ENCODE measurements at places on chromosomes 13 and 19.

DNA sequence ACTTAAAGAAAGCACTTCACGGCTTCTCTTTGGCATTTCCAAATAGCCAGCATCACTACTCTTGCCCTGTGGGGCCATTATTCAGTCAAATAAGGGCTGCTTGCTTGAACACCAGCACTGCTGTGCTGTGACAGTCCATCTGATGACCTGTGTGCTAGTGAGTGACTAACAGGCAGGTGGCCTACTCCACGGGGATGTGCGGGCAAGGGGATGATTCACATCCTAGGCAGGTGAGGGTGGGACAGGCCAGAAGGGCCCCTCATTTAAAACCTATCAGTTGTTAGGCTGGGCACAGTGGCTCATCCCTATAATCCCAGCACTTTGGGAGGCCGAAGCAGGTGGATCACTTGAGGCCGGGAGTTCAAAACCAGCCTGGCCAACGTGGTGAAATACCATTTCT lies 8.2 kb downstream of the CCNE1 start:
- no peak for DNase-seq

- DNase-seq: no peak
Measured at GRCh38 chr19:15251749-15252397, 19.6 kb upstream of the EPHX3 start.

- DNase-seq: no peak
Measured at GRCh38 chr13:51553531-51553930, 30.7 kb upstream of the WDFY2 start.

GRCh38 chr19:58009666-58010301 lies 7.2 kb upstream of the ZNF606 start:
- no peak for DNase-seq

- DNase-seq: no peak
Measured at GRCh38 chr19:21883516-21883915, 47.5 kb upstream of the ZNF43 start.

- DNase-seq: no peak
Measured at GRCh38 chr19:10105509-10106099, 558 bp upstream of the PPAN start.

DNA sequence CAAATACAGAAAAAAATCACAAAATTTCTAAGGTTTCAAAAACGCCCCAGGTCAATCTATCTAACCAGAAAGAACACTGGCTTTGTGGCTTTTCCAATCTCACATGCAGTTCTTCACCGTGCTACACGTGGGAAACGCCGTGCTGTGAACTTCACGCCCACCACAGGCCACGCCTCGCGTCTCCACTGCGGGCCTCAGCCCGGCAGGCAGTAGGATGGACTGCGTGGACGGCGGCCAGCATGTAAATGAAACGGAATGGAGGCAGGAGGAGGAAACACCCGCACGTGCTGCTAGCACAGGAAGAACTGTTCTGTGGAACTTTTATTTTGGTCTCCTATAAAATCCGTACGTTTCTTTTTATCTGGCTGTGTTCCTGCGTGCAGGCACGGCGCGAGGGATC lies 23.8 kb downstream of the ZNF787 start:
- DNase-seq: no peak

DNA sequence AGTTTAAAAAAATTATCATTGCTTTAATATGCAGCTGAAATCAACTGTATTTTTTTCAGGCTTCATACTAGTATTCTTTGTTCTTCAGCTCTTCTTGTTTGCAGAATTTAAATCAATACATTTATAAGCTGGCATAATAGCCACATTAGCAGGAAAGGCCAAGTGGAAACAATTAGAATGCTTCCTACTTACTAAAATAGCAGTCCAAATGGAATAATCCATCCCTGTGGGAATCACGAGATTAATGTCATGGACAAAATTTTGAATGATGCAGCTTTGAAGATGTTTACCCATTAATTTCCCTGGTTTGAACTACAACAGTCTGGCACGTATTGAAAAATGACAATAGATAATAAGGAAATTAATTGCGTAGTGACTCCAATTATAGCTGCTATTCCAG lies 2650.8 kb downstream of the PCDH9 start:
- DNase-seq: no peak

DNA sequence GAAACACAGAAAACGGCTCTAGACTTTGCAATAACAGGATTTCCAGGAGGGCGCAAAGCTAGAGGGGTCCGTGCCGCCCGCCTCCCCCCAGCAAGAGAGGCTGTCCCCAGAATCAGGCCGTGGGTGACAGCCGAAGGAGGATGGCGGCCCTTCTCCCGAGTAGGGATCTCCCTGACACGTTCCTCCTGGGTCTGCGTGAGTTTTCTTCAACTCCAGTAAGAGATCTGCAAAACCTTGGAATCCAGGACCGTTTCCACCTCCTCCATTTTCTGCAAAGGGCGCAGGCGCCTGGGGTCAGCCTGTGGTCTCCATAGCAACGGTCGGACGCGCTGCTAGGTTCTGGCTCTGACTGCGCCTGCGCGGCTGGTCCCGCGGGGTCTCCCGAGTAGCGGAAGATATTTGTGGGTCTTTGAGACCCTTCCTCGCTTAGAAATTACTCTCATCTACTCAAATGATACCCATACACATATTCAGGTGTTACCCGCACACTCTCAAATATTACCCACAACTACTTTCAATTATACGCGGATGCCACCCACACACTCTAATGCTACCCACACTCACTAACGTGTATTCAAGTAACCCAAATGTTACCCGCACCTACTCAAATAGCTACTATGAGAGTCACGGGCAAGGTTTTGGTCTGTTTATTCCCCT lies 2.1 kb downstream of the PNMA8C start:
- no peak for DNase-seq

- DNase-seq: no peak
Measured at GRCh38 chr13:58238972-58239773, 607.6 kb downstream of the PCDH17 start.

- no peak for DNase-seq
Measured at GRCh38 chr19:57886046-57886445, 2.8 kb downstream of the ZNF814 start.

- DNase-seq: no peak
Measured at GRCh38 chr13:46166224-46166584, 15.8 kb downstream of the LCP1 start.
